Camera-type eye (tissue), 1 donor: ENCODE measurements at places on chromosomes 1 and 21. TPM values are rescaled to one million over a fixed set of nuclear protein-coding genes. Genes with fewer than 3 reads are reported as not detected.

Gene LCA5L
- total RNA-seq, result 3.8 TPM

Gene DNASE2B
- 3.0 TPM for total RNA-seq

Gene TNFRSF18
- not detected for total RNA-seq

Gene NBPF4
- not detected for total RNA-seq

Gene ENSA
- 112 TPM for total RNA-seq

Gene RGS13
- total RNA-seq, result not detected

Gene COL8A2
- 65.4 TPM for total RNA-seq

Gene GBP4
- total RNA-seq, result 6.5 TPM

Gene TM2D1
- total RNA-seq, result 77.7 TPM

Gene DHRS3
- total RNA-seq, result 53.6 TPM

Gene LEMD1
- 64.0 TPM for total RNA-seq

Gene MAP3K7CL
- 15.7 TPM for total RNA-seq

Gene ELF3
- 59.8 TPM for total RNA-seq

Gene F3
- total RNA-seq, result 83.5 TPM

Gene PADI4
- total RNA-seq, result 3.0 TPM
